ENCODE measurements at places on chromosomes 11 and 22.

DNA sequence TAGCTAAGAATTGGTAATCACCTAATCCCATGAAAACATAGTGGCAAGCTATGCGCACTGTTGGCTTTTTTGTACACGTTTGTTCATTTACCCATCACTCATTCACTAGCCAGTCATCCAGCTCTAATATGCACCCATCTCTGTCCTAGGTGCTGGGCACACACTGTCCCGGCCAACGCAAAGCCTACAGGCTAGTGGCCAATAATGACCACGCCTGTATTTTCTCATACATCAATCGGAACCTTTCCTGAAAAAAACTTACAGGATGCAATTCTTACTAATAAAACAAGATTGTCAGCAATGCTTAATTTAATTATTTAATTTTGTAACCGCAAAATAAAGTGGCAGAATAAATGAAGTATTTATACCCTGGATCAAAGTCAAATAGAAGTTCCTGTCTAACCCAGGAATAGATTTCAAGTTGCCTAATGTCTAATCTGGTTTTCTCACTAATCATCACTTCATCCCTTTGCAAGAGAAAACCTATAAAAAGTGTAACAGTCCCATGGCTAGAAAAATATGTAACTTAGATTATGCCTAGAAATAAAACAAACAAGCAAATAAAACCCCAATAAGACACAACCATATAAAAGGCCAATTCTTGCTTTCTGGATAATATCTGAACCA lies 143.3 kb upstream of the BLID start:
- DNase-seq, result no peak

DNA sequence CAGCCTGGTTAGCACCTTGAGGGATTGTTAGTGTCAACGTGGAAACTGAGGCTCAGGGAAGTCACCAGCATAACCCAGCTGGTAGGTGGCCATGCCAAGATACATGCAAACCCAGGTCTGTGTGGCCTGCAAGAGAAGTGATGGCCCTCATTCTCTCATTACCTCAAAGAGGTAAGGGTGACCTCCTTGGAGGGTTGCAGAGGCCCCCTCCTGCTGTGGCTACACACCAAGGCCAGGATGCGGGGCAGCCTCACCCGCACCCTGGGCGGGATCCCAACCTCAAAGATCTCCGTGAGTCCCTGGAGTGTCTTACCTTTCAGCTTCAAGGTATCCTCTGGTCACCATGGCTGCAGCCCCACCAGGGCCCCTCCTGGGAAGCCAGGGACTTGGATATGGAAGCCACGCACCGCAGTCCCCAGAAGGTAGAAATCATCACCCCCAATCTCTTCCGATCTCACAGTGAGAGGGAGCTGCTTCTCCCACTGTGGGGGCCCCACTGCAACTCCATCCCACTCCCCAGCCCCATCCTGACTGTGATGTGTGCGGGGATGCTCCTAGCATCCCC lies 95.4 kb downstream of the MORC2 start:
- DNase-seq, result no peak

- DNase-seq, result no peak
Measured at GRCh38 chr22:45470871-45471270, 31.8 kb upstream of the FBLN1 start.

GRCh38 chr22:31233001-31233400 lies 20.9 kb downstream of the LIMK2 start:
- no peak for DNase-seq

DNA sequence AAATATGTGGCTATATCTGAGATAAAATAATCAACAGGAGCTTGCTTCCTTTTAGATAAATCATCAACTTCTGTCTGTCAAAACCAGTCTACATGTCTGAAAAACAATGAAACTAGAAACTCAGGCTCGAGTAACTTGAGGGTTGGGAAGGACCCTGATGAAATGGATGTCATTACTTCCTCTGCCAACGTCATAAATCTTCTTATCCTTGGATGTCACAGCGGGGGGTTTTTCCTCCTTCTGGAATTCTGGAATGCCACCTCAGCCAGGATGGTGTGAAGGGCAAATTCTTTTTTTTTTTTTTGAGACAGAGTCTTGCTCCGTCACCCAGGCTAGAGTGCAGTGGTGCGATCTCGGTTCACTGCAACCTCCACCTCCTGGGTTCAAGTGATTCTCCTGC lies 13.4 kb downstream of the LGR4 start:
- peak; percentile 22 for DNase-seq

- DNase-seq, result no peak
Measured at GRCh38 chr22:32558681-32559355, 84.2 kb downstream of the FBXO7 start.

DNA sequence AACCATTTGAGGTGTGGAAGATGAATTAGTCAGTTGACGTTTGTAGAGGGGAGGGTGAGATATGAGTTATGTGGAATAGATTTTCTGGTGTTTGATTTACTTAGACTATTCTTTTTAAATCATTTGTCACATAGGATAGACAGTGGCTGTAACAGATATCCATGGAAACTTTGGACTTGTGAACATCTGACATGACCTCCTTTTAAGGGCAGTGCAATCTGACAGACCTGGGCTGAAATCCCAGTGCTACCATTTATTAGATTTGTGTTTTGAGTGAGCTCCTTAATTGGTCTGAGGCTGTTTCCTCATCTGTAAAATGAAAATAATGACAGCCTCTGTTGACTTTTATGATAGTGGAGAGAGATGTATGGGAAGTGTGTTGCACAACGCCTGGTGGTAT lies 159.9 kb downstream of the TEAD1 start:
- no peak for DNase-seq

DNA sequence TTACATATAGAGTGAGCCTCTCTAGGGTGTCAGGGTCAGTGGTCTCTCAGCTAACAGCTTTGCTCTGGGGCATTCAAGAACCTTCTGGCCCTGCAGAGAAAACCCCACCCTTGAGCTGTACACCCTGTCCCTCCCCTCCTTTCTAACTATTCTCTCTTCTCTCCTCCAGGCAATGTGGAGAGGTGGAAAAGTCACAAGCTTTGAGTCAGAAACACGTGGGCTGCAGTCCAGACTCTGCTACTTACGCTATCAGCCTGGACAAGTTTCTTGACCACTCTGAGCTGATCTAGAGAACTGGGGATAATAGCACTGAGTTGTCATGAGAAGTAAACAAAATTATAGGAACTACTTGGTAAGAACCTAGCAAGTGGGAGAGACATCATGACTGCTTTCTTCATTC lies 10.7 kb upstream of the FAM83F start:
- DNase-seq, result no peak

- DNase-seq, result no peak
Measured at GRCh38 chr11:78943841-78944240, 369.2 kb upstream of the NARS2 start.

DNA sequence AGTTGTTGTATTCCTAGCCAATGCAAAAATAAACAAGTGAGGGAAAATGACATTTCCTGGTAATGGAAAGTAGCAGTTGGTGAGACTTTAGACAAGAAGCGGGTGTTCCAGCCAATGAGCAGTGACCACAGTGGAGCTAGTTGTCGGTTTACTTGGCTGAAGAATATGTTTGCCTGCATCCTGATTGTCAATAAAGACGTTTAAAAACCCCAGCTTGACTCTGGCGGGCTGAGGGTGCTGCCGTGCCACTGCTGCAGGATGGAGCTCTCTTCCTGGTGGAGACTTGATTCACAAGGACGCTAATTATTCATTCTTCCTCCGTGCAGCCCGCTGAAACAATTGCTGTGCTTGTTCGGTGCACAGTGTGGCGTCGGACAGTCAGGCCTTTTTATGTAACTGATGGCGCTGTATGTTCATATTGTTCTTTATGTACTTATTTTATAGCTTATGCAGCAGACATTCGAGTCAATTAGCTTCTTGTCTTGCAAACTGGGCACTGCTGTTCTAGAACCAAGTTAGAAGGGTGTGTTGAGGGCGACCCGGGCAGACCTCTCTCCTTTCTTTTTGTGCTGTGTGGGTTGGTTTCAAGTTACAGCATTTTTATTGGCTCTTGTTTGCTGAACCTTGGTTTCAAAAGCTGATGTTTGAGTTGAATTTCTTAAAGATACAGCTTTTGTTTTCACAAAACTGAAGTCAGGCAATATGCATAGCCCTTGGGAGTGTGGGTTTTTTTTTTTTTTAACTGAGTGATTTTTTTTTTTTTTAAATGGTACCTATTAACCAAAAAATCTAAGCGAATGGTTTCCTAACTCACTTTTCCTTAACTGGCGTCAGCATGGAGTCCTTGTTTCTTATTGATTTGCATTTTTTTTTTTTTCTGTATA lies 153.9 kb downstream of the TEAD1 start:
- peak; percentile 96 for DNase-seq

DNA sequence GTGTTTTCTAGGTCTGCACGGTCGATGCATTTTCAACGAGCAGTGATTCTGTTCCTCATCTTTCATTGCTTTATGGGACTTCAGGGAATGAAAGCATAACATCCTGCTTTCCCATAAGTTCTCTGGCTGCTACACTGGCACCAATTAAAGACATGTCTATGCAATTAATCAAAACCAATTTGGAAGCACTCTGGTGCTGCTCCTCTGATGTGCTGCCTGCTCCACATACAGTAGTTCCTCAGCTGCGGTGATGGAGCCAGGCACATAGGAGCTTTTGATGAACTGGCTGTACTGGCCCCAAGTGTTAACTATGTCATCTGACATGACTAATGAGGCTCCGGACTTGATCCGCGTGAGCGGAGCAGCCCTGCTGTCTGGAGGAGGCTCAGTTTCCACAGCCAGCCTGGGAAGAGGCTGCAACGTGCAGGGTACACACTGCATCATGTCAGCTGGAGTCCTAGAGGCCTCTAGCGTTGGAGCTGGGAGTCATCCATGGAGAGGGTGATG lies 29.8 kb downstream of the GVQW3 start:
- no peak for DNase-seq

DNA sequence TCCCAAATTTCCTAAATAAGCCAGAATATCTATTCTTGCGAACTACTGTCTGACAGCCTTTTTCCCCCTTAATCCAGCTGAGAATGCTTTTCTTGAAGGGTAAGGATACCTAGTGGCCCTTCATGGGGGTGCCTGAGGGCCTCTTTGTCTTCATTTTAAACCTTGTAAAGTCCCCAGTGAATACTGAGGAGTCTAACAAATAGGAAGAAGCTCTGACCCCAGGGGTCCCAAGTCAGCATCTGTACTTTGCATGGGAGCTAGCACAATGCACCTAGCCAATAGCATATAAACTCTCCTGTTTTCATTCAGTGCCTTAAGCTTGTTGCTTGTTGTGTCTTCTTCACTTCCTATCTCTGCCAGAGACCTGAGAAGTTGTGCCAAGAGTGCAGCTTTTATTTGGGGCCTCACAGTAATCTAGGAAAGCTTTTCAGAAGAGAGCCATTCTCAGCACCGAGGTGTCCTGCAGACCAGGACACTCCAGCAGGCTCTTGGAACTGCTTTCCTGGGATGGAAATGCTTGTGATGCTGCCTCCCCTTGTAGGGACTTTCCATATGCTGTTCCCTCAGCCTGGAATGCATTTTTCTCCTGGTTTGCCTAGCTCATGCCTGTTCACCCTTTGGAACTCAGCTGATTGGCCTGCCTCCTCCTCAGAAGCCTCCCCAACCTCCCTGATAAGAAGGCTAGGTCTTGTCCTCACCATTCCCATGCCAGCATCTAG lies 37.2 kb downstream of the BMAL1 start:
- DNase-seq, result no peak

GRCh38 chr11:28969832-28970231 lies 861.6 kb downstream of the METTL15 start:
- no peak for DNase-seq

DNA sequence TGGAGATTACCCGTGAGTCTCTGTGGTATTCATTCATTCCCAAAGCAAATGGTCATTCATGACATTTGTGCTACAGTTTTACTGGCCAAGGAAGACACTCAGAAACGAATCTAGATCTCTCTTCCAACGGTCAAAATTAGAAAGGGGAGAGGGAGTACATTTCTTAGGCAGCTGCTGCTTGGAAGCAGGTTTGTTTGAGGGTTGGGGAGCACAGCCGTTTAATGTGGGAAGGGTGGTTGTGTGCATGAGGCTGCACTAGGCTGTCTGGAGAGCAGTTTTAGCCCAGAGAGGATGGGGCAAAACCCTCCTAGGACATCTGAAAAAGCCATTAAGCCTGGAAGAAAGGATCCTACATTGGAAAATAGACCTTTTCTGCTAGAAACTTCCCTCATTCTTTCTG lies 29.7 kb upstream of the TIMP3 start:
- DNase-seq, result no peak

GRCh38 chr11:125379981-125380380 lies 116.1 kb downstream of the FEZ1 start:
- no peak for DNase-seq

GRCh38 chr22:25488244-25489020 lies 76.0 kb upstream of the GRK3 start:
- DNase-seq, result peak; percentile 29

GRCh38 chr11:44219830-44220796 lies 89.8 kb downstream of the ALX4 start:
- DNase-seq, result no peak

GRCh38 chr11:36818410-36818809 lies 220.4 kb upstream of the RAG2 start:
- no peak for DNase-seq

- DNase-seq, result no peak
Measured at GRCh38 chr11:4547416-4547815, 2.4 kb downstream of the OR52M1 start.

GRCh38 chr11:16690086-16690485 lies 48.4 kb upstream of the C11orf58 start:
- no peak for DNase-seq

DNA sequence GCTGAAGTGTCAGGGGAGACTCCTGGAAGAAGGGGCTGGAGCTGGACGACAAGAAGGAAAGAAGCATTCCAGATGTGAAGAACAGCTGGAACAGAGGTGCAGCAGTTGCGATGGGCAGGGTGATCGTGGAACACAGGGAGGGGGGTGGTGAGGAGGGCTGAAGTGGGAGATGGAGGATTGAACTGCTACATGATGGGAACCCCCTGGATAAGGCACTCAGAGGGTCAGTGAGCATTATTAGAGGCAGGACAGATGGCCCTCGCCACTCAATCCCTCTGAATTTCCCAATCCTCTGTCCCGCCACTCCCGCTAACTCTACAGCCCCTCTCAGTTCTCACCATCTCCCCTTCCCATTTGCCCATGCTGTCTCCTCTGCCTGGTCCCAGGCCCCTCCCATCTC lies 14.0 kb downstream of the SERPINH1 start:
- DNase-seq, result no peak

DNA sequence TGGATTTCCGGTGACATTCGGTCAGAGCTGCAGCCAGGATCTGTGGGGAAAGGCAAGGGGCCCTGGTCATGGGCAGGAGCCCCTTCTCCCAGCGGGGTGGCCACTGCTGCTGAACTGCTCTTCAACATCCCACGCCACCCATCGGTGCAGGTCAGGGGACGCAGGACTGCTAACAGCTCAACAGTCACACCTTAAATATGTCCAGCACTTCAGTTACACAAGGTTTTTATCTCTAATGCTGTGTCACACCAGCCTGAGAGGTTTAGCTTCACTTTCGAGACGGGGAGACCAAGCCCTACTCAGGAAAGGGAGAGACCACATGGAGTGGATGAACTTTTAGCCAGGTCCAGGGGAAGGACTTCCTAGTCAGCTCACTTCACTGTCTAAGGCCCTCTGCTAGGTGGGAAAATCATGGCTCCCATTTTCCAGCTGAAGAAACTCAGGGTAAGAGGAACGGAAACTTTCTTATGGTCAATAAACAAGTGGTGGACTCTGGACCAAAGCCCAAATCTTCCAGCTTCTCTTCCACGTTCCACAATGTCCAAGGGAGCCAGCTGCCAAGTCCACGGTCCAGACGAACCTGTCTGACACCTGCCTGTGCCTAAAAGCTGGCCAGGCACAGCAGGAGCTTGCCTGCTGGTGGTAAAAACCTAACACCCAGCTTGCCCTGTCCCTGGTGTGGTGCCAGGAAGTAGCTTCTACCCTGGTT lies 21.0 kb upstream of the CHADL start:
- DNase-seq, result no peak
